Stimulated activated CD4-positive, alpha-beta T cell treated with anti-CD3 and anti-CD28 coated beads, Interleukin-4, amount 100 ng/mL, for 48 hours (primary cell): ENCODE measurements at places on chromosomes 2 and 18.
A peak's percentile ranks its signal among the peaks of the same experiment; 100 is the strongest.

- DNase-seq = no peak
Observed at GRCh38 chr2:128502200-128502599, 183.5 kb upstream of the HS6ST1 start.

- no peak for DNase-seq
Observed at GRCh38 chr18:79534356-79534755, 138.6 kb downstream of the NFATC1 start.

DNA sequence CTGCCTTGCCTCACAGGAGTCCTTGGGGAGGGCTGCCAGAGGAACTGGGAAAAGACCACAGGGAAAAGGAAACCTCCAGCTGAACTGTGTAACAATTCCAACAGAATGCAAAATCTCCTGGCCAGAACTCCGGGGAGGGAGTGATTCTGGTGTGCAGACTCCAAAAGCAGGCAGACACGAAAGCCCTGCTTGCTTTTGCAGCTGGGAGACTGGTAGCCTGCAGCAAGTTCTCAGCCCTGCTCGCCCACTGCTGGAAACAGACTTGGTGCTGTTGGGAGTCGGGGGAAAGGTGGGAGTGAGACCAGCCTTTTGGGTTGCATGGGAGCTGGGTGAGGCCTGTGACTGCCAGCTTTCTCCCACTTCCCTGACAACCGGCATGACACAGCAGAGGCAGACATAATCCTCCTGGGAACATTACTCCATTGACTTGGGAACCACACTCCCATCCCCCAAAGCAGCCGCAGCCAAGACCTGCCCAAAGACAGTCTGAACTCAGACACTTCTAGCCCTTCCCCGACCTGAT is 26.0 kb upstream of the NMI start:
- no peak for DNase-seq

- DNase-seq = no peak
Observed at GRCh38 chr2:68428746-68429145, 38.3 kb downstream of the FBXO48 start.

GRCh38 chr2:181742361-181742760 is 62.0 kb upstream of the NEUROD1 start:
- DNase-seq = no peak

DNA sequence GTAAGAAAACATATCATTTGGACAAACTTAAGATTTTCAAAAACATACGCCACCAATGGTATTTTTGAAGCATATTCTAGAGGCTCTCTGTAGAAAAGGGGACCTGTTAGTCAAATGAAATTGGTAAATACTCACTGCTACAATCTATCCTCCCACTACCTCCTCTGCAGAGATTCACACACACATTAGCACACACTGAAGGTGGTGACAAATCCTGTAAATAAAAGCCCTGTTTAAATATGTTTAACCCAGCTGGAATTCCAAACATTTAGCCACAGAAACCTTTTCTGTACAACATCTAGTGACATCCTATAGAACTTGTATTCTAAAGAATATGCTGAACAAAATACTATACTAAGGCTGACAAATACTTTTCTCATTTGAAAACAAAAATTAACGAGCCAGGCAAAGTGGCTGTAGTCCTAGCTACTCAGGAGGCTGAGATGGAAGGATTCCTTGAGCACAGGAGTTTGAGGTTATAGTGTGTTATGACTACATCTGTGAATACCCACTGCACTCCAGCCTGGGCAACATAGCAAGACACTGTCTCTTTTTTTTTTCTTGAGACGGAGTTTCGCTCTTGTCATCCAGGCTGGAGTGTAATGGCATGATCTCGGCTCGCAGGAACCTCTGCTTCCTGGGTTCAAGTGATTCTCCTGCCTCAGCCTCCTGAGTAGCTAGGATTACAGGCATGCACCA is 25.9 kb downstream of the ALS2 start:
- no peak for DNase-seq

- DNase-seq = no peak
Observed at GRCh38 chr2:159521272-159521671, 95.1 kb downstream of the BAZ2B start.

DNA sequence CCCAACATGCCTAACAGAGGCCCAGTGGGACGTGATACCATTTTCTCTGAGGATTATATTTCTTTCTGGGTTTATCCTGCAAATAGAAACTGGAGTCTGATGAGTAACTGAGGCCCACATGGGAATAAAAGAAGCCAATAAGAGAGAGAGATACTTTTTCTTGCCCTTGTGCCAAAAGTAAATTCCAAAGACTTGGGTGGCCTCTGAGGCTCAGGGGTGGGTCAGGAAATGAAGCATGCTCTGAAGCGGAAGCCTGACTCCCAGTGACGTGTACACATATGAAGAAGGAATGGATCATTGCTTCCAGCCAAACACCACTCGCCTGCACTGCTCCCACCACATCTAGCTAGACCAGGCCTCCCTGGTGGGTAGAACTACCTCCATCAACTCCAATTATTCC is 273.6 kb upstream of the NCKAP5 start:
- DNase-seq = no peak

DNA sequence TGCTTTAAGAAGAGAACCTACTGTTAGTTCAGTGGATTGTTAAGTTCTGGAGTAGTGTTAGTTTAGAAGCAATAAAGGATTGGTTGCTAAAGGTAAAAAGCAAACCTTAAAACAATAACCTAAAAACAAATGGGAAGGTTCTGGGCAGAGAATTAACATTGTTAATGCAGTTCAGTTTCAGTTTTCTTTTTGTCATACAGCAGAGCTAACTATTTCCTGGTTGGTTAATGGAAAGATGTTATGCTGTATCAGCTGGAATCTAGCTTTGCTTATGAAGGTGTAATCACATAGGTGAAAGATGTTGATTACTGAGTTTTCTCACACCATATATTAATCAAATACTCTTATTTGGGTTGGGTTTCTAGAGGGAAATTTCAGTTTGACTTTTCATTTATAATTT is 23.8 kb downstream of the SMAD4 start:
- DNase-seq = no peak

DNA sequence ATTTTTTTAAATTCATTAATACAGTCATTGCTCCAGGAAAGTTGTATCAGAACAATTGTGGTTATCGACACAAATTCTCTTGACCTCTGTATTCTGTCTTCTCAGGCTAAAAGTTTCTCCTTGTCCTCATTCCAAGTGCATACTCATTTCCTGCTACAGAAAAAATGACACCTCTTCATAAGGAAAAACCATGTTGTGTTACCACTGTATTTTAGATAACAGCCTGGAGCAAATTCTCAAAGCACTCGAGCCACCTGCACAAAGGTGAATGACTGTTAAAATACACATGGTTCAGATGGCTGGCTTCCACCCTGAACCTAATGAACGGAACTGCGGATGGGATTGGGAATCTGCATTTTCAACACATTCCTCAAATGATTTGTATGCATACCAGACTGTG is 586.5 kb downstream of the EPHA4 start:
- no peak for DNase-seq

DNA sequence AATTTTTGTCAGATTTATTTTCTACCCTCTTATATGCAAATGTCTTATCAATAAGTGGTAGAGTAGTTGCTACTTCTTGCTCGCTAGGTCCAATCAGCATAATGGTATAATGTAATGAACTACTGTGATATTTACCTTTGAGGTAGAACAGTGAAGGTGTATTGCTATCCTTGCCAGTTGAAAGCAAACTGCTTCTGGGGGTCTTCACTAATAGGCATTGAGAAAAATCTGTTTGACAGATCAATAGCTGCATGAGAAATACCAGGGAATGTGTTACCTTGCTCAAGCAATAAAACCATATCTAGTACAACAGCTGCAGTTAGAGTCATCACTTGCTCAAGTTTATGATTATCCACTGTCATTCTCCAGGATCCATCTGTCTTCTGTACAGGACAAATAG is 50.1 kb upstream of the EFEMP1 start:
- no peak for DNase-seq

DNA sequence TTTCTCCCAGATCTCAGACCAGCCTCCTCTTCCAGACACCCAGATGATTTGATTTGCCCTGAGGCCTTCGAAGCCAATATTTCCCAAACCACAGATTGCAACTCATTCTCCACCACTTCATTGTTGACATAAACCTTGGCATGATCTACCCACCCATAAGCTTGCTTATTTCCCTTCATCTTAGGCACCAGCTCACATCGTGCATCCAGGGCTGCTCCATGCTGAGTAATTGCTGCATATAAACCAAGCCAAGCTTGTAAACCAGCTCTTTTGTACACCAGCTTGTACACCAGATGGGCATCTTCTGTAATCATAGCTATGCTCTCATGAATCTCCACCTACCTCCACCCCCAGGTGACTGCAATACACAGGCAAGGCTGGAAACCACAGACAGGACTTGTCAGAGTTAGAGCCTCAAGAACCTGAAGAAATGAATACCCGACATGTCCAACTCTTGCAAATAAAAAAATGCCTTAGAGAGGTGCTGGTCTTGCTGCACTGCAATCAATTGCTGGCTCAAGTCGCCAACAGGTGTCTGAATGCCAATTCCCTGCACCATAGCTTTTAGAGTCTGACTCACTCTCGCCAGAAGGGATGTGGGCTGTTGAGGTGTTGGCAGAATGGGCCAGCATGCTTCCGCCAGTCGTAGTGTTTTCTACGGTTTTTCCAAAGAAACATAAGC is 31.5 kb downstream of the TRABD2A start:
- no peak for DNase-seq

- peak; percentile 63 for DNase-seq
Observed at GRCh38 chr2:230864605-230865306, at the start of gene ITM2C. TSS of gene ITM2C (plus strand) at chr2:230864942. CDS start at chr2:230865026, 84 bp downstream.

- no peak for DNase-seq
Observed at GRCh38 chr18:72444111-72444797, 99.9 kb downstream of the CBLN2 start.

DNA sequence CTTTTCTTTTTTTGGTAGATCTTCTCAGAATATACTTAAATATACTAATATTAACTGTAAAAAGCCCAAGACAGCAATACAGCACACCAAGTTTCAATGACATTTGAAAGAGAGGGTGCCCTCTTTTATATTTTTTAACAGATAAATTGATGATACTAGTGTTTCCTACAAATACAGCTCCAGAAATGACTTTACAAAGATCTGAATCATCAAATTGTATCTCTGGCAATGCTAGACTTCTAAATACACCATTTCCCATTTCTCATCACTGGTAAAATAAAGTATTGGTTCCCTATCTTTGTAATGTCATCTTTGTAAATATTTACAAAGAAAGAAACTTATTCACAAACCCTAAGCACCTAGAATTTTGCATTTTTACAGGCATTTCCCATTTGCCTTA is 281.3 kb downstream of the EXOC6B start:
- no peak for DNase-seq

- DNase-seq = no peak
Observed at GRCh38 chr2:72996117-72996502, 75.4 kb downstream of the SFXN5 start.

GRCh38 chr2:143525402-143525860 is 396.2 kb downstream of the ARHGAP15 start:
- DNase-seq = no peak

- no peak for DNase-seq
Observed at GRCh38 chr2:36572054-36572718, 25.8 kb downstream of the FEZ2 start.

DNA sequence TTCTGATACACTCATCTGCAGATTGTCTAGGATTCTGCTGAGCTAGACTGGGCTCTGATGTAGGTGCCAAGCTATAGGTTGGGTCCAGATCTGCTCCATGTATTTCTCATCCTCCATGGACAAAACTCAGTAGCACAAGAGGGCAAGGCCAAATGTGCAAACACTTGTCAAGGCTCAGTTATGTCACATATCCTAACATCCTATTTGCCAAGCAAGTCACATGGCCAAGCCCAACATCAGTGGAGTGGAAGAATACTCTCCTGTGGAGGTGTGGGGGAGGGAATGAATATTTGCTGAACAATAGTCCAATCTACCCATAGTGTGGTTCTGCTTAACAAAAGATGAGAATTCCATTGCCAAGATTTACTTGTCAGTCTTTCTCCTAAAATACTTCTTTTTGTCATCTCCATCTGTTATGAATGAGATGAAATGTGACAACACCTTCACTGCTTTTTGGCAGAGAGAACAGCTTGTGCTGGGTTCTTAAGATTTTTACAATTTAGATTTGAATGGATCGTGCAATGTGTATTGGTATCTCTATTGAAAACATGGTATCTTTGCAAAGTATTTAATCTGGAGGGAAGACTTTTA is 89.9 kb downstream of the OXER1 start:
- no peak for DNase-seq

GRCh38 chr18:8989017-8989416 is 113.5 kb upstream of the NDUFV2 start:
- no peak for DNase-seq

DNA sequence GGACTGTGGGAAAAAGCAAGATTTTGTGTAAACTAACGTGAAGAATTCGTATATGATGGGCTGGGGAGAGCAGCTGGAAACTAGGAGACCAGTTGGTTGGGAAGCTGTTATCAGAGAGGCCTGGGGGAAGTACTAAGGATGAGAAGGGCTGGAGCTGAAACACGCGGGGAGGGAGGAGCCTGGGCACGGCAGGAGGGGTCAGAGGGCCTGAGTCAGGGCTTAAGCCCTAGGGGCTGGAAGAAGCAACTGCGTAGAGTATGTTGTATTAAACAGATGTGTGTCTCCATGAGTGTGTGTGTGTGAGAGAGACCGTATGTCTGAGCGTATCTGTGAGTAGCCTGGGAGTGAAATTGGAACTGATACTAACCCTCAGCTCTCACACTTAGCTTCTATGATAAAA is 8.4 kb downstream of the POMC start:
- no peak for DNase-seq

GRCh38 chr2:69570474-69570873 is 73.1 kb downstream of the AAK1 start:
- no peak for DNase-seq

- no peak for DNase-seq
Observed at GRCh38 chr2:218623366-218623705, 15.6 kb downstream of the PLCD4 start.

DNA sequence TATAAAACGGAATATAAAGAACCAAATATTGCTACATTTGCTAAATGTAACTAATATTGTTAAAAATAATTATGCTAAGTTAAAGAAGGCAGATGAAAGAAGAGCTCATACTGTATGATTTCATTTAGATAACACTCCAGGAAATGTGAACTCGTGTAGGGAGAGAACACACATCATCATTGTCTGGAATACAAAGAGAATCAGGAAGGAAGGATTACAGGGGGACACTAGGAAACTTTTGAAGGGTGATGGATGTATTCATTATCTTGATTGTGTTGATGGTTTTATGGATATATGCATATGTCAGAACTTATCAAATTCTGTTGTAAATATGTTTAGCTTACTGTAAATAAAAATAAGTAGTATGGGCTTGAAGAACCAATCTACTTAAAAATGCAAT is 104.1 kb upstream of the TRIB2 start:
- DNase-seq = no peak

DNA sequence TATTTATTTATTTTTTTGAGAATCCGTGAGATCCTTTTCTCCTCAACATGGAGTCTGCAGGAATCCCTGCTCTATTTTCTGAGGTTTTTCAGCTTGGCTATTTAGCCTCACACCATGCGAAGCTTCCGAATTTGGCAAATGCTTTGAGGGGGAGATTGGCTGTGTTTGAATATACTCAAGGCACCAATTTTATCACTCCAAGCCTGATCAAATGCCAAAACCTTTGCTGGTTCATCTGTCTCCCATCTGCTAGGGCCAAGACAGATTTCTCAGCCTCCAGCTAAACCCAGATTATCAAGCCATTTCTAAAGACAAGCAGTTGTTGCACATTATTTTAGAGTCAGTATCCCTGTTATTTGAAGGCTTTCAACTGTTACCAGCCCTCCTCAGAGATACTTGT is 295.7 kb downstream of the XIRP2 start:
- DNase-seq = no peak

- DNase-seq = no peak
Observed at GRCh38 chr2:124147552-124147951, 122.5 kb downstream of the CNTNAP5 start.

- no peak for DNase-seq
Observed at GRCh38 chr2:4122726-4123125, 419.4 kb downstream of the DCDC2C start.
